Caco-2 (cell line): ENCODE measurements at places on chromosomes 13 and 19.

GRCh38 chr13:100394005-100394695 lies 194.4 kb downstream of the GGACT start:
- no peak for DNase-seq

DNA sequence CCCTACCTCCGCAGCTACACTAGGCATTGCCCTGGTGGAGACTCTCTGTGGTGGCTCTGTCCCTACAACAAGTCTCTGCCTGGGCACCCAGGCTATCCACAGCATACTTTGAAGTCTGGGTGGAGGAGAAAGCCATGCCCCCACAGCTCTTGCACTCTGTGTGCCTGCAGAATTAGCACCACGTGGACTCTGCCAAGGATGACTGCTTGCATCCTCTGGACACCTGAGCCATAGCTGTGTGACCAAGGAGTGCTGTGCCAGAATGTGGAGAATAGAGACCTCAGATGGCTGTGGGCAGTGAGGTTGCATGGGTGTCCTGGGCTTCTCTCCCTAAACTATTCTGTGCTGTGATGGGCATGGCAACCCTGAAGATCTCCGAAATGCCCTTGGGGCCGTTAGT lies 21.2 kb upstream of the MCF2L start:
- no peak for DNase-seq

GRCh38 chr13:102658660-102659059 lies 36.2 kb downstream of the METTL21C start:
- no peak for DNase-seq

- DNase-seq, result no peak
Observed at GRCh38 chr19:18091217-18091608, 4.5 kb upstream of the IL12RB1 start.

- DNase-seq, result no peak
Observed at GRCh38 chr13:77981281-77981881, 62.8 kb upstream of the EDNRB start.

DNA sequence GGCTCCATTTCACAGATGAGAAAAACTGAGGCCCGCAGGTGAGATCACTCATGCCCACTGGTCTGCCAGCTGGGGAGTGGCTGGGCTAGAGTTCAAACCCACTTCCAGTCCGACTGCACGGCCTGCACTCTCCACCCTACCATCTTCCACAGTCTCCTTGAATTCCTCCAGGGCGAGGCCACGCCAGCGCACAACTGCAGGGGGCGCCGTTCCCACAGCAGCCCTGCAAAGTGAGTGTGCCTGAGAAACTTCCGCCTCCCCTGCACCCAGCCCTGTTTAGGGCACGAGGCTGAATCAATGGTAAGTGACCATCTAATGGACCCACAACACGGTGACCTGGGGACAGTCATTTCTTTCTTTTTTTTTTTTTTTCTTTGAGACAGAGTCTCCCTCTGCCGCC lies 829 bp upstream of the ATCAY start:
- DNase-seq, result no peak

DNA sequence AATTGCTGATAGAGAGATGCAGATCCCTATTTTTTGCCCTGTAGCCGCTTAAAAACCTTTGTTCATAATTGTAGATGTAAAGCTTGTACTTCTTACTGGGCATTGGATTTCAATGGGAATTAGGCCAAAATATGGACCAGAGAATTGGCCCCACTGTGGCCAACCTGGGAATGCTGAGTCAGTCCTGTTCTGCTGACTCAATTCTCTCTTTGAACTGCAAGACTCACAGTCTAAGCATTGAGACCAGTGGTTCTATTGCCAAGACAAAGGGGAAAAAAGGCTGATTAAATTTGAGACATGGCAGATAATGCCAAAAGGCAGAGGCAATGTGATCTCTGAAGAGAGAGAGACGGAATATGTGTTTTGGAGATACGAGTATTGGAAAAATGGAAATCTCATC lies 72.5 kb upstream of the UBL3 start:
- DNase-seq, result no peak

DNA sequence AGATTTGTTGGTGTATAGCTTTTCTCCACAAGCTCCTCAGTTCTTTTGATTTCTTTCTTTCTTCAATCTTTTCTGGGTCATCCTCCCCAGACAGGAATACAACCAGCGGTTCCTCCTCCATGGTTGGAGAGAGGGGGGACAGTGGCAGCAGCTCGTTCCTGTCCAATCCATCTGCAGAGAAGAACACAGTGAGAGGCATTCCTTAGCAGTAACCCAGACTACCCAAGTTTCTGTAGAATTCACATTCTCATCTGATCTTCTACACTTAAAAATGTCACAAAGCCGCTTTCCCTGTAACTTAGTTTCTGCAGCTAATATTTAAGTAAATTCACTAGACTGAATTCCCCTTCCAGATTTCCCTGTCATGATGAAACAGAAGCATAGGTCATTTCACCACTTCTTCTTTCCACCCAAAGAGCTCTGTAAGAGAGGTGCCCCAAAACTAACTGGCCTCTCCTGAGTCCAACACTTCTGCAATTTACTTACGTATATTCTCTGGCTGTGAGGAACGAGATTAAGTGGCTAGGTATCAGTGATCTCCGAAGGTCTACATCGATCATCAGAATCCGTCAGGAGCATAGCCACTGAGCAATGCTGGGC lies 171.9 kb downstream of the TBC1D4 start:
- DNase-seq, result no peak

GRCh38 chr13:38979891-38980749 lies 10.5 kb downstream of the STOML3 start:
- DNase-seq, result no peak

DNA sequence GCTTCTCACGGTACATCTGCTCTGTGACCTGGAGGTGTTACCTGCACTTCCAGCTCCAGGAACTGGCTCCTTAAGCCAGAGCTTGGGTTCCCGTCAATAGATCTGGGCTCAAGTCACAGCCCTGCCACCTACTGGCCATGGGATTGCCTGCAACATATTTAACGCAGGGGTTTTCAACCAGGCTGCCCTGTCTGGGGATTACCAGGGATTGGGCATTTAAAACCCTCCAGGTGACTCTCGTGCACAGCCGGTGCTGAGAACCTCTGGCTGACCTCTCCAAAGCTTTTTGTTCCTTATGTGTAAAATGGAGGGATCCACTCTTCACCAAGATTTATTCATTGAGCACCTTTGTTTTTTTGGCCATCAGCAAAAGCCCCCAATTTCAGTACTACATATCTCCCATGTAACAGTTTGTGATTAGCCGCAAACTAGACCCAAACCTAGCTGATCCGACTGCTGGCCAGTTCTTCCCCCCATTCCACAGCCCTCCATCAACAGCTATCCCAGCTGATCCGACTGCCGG lies 76.6 kb upstream of the STK24 start:
- DNase-seq, result peak; percentile 93
